AG20443 (cell line): ENCODE measurements at places on chromosomes 12 and 14.

GRCh38 chr12:25533150-25533549 lies 19.9 kb downstream of the LMNTD1 start:
- no peak for DNase-seq

GRCh38 chr12:92624236-92624635 lies 78.6 kb upstream of the PLEKHG7 start:
- DNase-seq: peak; percentile 36

- no peak for DNase-seq
Observed at GRCh38 chr12:63911341-63911740, 66.8 kb downstream of the SRGAP1 start.

- no peak for DNase-seq
Observed at GRCh38 chr14:96129128-96129736, 75.4 kb upstream of the BDKRB2 start.

DNA sequence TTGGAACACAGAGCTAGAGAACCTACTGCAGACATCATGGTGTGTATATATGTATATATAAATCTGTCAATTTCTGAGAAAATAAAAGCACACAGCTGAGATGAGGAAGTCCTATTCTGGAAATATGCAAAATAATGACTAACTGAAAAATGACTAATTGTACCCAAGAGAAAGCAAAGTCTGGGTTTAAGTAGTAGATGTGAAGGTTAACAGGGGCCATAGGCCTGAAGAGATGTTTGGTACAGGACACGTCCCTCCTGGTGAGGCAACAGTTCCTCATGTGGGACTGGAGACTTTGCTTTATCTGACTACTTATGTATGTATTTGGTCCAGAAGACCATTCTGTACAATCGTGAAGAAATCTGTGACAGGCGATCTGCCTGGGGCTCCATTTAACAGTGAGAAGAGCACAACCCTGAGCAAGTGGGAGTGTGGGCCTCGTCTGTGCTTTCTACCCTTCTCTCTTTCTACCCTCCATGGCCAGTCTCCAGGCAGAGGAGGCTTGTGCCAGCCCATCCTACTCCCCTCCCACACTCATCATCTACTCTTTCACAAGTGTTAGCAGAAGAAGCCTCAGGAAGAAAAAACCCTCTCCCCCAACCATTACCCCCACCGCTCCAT lies 67.5 kb downstream of the SLC41A2 start:
- DNase-seq: no peak

DNA sequence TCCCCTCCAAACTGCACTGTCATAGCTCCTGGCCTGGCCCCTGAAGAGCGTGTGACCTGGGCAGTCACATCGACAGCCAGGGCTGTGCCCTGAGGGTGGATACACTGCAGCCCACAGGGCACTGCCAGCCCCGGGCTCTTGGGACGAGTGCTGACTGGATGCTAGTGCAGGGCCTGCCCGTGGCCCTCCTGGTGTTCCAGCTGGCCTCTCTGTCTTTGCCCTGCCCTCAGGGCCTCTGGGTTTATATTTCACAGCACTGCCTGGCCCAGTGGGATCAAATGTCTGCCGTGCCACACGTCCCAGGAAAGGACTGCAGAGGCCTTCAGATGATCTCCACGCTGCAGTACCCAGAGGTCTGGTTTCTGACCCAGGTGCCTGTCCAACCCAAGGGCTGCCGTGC lies 10.1 kb upstream of the CCDC197 start:
- peak; percentile 18 for DNase-seq
